ENCODE measurements at places on chromosomes 4 and X.

GRCh38 chrX:107484002-107484726 is 34.7 kb downstream of the FRMPD3 start:
- DNase-seq: no peak

GRCh38 chr4:169690787-169691186 is 67.0 kb downstream of the HPF1 start:
- no peak for DNase-seq

DNA sequence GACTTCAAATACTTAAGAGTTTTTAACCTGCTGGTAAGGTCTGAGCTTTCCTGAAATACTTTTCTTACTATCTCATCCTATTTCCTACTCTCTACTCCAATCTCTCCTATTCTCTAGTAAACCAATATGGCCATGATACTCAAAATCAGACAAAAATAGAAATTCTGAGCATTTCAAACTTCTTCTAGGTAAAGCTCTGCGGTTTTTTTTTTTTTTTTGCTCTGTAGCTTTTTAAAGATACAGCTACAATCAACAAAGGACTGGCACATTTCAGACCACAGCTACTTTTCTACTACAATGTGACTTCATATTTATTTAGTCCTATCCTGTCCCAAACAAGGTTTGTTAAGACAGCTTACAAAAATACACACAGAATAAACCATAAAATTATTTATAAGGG is 31.1 kb downstream of the MAML3 start:
- no peak for DNase-seq

- DNase-seq: no peak
Measured at GRCh38 chr4:70715097-70715496, 6.7 kb upstream of the RUFY3 start.

DNA sequence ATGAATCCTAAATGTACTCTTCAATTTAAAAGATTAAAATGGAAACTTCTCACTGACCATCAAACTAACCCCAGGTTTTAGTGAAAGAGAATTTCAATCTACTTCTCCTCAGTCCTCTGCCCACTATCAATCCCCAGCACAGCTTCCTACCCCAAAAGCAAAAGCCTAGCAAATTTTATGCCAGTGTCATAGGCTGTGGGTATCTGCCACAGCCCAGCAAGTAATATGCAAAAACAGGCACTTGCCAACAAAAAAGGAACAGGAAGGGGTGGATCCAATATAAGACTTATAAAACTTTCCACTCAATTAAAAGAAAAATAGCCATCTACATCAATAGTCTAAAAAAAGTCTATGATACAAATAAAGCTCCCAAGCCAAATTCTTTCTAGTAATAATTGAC is 22.3 kb downstream of the CAMK2D start:
- DNase-seq: no peak

DNA sequence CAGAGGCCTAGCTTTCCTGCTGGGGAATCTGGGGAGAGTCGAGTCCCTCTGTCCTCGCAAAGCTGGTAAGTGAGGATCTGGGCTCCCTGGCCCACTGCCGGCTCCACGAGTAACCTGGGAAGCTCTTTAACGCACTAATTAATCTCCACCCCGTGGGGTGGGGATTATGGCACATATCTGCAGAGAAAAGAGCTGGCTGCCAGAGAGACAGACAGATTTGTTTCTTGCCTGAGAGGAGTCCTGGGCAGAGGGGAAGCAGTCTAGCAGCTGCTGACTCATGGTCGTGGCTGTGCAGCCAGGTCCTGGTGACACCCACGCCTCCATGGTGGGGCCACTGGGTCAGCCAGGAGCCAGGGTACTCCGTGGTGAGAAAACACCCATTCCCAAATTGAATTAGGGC is 14.0 kb downstream of the SORCS2 start:
- DNase-seq: no peak

DNA sequence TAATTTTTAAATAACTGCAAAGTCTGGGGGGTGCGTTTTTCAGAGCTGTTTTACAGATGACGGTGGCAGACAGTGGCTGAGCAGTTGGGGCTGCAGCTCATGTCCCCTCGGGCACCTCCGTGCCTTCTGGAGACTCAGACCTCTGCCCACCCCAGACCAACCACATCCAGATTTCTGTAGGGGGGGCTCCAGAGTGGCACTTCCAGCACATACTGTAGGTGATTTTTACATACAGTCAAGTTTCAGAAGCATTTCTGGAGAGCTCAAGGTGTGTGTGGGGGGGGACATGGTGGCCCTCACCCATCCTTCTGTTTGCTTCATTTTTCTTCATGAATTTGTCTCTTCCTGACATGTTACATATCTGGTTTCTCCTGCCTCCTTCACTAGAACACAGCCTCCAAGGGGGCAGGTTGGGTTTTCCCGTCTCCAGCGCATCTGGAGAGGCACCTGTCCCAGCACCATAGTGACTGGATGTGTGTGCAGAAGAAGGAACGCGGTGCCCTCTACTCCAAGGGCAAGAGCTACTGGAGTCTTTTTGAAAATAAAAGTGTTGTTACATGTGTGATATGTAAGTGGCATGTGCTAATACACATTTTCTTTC is 37.5 kb downstream of the TMEM271 start:
- DNase-seq: no peak

DNA sequence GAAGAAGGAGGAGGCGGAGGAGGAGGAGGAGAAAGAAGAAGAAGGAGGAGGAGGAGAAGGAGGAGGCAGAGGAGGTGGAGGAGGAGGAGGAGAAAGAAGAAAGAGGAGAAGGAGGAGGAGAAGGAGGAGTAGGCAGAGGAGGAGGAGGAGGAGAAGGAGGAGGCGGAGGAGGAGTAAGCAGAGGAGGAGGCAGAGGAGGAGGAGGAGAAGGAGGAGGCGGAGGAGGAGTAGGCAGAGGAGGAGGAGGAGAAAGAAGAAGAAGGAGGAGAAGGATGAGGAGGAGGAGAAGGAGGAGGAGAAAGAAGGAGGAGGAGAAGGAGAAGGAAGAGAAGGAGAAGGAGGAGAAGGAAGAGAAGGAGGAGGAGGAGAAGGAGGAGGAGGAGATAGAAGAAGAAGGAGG is 19.9 kb downstream of the MRFAP1 start:
- DNase-seq: no peak

DNA sequence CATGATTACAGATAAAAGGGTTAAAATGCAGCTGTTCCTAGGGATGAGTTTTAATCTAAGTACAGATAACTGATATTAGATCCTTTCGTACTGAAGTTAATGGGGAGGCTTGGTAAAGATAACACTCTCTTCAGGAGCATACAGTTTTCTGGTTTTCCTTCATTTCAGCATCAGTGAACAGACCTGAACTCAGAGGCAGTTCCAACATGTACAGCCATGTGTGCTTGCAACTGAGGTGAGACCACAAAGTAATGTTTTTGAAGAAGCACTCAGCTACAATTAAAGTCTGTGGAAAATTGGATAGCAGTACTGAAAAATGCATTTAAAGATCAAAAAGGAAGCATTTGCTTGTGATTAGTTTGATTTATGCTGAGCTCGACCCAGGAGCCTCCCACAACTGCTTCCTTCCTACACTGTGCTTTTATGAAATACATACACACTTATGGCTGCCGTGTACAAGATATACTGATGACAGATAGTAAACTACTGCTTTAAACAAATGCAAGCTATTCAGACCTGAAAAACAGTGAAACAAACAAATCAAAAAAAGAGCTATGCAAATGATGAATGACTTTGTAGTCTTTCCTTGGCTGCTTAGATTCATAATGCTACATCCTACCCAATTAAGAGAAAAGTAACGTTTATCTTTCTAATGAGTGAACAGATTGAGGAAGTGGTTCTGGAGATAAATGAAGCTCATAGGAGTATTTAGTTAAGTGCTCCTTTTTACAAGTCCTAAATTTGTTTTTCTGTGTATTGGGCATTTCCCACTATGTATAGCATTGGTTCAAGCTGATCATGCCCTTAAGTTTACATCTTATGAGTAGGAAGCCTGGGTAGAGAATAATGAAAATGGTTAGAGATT is 68.4 kb downstream of the PDLIM5 start:
- no peak for DNase-seq

GRCh38 chr4:119672086-119672485 is 43.5 kb upstream of the PDE5A start:
- no peak for DNase-seq

- no peak for DNase-seq
Measured at GRCh38 chrX:115642895-115643530, 82.0 kb downstream of the PLS3 start.

GRCh38 chr4:127162741-127163140 is 470.0 kb upstream of the INTU start:
- DNase-seq: no peak

DNA sequence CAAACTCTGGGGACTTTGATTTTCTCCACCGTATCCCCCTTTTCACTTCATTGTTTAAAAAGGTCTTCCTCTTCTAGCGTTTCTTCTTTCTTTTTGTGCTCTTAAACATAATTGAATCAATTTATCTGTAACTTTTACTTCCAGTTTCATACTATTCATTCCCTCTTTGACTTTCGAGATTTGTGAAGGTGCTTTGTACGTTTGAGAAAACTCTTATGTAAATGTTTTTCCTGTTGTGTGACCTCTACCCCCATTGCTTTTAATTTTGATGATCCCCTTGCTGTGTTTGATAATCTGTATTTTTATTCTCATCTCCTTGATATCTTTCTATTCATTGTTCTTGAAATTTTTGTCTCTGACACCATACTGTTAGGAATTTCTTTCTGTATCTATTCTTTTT is 4.8 kb downstream of the USP38 start:
- no peak for DNase-seq

DNA sequence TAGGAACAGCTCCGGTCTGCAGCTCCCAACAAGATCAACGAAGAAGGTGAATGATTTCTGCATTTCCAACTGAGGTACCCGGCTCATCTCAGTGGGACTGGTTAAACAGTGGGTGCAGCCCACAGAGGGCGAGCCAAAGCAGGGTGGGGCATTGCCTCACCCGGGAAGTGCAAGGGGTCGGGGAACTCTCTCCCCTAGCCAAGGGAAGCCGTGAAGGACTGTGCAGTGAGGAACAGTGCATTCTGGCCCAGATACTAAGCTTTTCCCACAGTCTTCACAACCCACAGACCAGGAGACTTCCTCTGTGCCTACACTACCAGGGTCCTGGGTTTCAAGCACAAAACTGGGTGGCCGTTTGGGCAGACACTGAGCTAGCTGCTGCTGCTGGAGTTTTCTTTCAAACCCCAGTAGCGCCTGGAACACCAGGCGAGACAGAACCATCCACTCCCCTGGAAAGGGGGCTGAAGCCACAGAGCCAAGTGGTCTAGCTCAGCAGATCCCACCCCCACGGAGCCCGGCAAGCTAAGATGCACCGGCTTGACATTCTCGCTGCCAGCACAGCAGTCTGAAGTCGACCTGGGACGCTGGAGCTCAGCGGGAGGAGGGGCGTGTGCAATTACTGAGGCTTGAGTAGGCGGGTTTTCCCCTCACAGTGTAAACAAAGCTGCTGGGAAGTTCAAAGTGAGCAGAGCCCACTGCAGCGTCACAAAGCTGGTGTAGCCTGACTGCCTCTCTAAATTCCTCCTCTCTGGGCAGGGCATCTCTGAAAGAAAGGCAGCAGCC is 84.6 kb downstream of the THOC2 start:
- DNase-seq: peak; percentile 0

DNA sequence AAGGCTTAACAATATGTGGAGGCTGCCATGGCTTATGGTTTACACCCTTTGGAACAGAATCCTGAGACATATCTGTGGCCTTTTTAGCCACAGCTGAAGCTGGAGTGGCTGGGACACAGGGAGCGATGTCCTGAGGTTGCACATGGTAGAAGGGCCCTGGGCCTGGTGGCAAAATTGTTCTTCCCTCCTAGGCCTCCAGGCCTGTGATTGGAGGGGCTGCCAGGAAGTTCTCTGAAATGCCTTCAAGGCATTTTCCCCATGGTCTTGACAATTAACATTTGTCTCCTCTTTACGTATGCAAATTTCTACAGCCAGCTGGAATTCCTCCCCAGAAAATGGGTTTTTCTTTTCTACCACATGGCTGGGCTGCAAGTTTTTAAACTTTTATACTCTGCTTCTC is 39.1 kb upstream of the MAGEA8 start:
- no peak for DNase-seq

DNA sequence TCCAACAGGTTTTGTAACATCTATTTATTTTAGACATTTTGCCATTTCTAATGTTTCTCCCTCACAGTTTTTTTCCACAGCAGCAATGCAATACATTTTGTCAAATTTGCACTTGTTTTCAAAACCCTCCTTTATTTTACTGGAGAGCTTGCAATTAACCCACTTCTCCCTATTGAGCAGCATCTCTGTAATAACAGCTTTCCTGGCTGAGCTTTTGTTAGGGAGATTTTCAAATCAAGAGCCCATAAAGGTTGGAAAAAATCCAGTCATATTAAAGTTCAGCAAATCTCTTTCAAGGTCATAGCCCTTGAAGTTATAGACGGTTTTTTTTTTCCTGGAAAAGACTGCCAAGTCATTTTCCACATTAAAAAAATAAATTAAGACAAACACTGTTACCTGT is 450.6 kb upstream of the TENM3 start:
- no peak for DNase-seq
